Right atrium auricular region (tissue), 2 donors: ENCODE measurements at places on chromosomes 2 and 18.

DNA sequence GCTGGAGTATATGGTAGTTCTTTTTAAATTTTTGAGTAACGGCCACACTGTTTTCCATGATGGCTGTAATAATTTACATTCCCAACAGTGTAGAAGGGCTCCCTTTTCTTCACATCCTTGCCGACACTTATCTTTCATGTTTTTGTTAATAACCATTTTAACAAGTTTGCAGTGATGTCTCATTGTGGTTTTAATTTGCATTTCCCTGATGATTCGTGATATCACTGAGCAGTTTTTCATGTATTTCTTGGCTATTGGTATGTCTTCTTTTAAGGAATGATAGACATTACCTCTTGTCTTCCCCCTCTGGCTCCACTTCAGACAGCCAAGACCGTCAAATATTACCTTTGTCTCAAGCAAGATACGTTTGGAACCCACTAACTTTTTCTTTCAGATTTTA is 371.1 kb upstream of the NRP2 start:
- no peak for DNase-seq

GRCh38 chr18:77254711-77255405 is 5.2 kb downstream of the GALR1 start:
- no peak for DNase-seq

- no peak for DNase-seq
These were observed 137.2 kb upstream of the CXCR4 start for GRCh38 chr2:136255127-136255526.

GRCh38 chr18:40760251-40760650 is 1194.8 kb upstream of the PIK3C3 start:
- no peak for DNase-seq

DNA sequence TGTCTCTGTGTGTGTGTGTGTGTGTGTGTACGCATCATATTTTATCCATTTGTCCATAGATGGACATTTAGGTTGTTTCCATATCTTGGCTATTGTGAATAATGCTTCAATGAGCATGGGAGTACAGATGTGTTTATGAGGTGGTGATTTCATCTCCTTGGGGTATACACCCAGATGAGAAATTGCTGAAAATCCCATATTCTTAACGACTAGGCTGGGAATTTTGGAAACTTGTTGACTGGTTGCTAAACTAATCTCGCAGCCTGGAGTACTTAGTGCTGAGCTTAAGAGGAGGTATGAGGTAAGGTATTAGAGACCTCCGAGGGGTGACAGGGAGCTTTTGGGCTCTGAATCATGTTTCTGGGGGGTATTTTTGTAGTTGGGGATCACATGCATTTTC is 66.0 kb upstream of the SPRED2 start:
- no peak for DNase-seq

- DNase-seq, result no peak
These were observed 44.5 kb downstream of the LRATD1 start for GRCh38 chr2:14677039-14677438.

DNA sequence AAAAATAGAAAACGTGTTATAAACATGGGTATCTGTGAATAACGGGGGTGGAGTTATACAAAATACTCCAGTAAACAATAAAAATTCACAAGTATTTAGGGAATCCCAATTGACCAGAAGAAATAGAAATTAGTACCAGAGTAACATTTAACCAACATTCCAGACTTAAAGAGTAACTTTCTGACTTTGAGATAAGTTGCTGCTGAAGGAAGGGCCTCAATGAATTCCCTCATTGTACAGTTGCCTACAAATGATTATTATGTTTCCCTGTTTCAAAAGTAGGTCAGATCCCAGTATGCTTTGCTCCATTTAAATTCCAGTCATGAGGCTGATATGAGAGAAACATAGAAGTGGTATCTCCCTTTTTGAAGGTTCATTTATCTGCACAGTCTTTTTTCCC is 88.3 kb upstream of the KCNH7 start:
- no peak for DNase-seq

- no peak for DNase-seq
These were observed 129.6 kb downstream of the PID1 start for GRCh38 chr2:229141424-229142025.

GRCh38 chr2:2899826-2900225 is 477.8 kb downstream of the EIPR1 start:
- DNase-seq, result no peak

- DNase-seq, result no peak
These were observed 31.2 kb downstream of the MARCHF4 start for GRCh38 chr2:216341121-216341520.

- DNase-seq, result no peak
These were observed 247.0 kb upstream of the SYT4 start for GRCh38 chr18:43524260-43524659.

- no peak for DNase-seq
These were observed 17.9 kb downstream of the TMEM37 start for GRCh38 chr2:119449521-119449920.

DNA sequence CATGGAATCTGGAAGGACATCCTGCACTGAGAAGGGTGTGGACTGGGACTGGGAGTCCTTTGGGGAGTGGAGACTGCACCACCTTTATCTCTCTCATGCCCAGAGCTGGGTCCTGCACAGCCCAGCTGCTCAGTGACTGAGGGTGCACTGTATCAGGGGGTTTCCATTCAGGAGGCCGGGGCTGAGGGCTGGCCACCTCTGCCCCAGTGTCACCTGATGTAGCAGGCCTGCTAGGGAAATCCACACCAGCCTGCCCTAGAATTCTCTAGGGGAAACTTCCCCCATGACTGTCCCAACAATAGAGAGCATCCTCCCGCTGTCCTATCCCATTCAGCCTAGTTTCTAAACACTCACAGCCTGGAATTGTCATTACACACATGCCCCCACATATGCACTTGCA is 116.7 kb downstream of the CTIF start:
- DNase-seq, result no peak

DNA sequence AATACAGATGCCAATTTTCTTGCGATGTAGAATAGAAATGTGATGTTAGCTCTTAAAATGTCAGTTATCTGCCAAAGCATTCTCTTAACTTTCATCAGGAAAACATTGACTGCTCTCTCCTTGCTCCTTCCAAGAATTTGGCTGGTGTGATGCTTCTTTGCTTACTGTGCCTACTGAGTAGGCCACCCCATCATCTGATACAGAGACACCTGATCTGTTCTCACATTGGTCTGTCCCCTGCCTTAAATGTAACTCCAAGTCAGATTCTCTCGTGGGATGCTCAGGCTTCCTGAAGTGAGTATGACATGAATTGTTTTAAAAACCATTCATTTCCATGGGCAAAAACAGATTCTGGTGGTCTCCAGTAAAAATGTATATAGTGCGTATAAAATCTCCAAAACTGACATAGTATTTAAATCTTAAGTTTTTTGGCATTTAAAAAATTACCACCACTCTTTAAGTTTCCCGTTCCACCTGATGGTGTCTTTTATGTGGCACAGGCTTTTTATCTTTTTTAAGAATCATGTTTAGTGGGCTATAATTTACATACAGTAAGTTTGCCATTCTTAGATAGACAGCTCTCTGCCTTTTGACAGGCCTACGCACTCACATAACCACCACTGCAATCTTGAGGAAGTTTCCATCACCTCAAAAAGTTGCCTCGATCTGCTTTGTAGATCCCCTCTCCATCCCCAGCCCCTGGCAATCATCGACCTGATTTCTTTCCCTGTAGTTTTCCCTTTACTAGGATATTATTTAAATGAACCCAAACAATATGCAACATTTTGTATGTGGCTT is 36.6 kb downstream of the UBE2F start:
- DNase-seq, result no peak

GRCh38 chr2:6972067-6972710 is 55.0 kb downstream of the RNF144A start:
- DNase-seq, result peak; percentile 4

DNA sequence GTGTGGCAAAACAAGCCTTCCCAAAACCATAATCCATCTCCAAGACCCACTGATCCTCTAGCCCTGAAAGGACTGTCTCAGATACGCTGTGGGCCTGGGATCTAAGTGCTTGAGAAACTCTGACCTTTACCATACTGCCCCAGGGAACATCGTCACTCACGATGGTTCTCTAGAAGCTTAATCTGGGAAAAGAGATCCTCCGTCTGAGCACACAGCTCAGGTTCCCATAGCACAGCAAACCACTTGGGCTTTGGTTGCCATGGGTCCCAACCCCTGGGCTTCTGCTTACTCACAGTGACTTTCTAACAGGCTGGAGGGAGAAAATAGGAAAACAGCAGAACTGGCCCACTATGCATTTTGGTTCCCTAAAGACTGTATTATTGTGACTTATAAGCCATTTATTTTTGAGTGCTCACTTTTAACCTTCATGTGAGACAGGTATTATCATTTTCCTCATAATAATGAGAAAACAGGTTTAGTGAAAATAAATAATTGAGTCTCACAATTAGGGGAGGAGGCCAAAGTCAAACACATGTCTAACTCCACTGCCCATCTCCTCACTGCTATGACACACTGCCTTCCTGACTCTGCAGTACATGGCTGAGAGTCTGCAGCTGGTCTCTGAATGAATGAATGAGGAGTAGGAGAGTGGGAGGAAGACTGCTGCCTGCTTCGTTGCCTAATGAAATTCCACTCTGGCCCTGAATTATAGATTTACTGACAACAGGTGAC is 46.7 kb downstream of the REEP1 start:
- no peak for DNase-seq

GRCh38 chr18:60413944-60414547 is 41.5 kb upstream of the MC4R start:
- DNase-seq, result no peak

- no peak for DNase-seq
These were observed 244.1 kb downstream of the ICOS start for GRCh38 chr2:204180649-204181048.

GRCh38 chr2:44952143-44952805 is 10.8 kb downstream of the SIX3 start:
- DNase-seq, result no peak

- peak; percentile 36 for DNase-seq
These were observed 95.7 kb downstream of the MALT1 start for GRCh38 chr18:58766946-58767345.

- no peak for DNase-seq
These were observed 270.7 kb upstream of the HDAC4 start for GRCh38 chr2:239671471-239671870.

DNA sequence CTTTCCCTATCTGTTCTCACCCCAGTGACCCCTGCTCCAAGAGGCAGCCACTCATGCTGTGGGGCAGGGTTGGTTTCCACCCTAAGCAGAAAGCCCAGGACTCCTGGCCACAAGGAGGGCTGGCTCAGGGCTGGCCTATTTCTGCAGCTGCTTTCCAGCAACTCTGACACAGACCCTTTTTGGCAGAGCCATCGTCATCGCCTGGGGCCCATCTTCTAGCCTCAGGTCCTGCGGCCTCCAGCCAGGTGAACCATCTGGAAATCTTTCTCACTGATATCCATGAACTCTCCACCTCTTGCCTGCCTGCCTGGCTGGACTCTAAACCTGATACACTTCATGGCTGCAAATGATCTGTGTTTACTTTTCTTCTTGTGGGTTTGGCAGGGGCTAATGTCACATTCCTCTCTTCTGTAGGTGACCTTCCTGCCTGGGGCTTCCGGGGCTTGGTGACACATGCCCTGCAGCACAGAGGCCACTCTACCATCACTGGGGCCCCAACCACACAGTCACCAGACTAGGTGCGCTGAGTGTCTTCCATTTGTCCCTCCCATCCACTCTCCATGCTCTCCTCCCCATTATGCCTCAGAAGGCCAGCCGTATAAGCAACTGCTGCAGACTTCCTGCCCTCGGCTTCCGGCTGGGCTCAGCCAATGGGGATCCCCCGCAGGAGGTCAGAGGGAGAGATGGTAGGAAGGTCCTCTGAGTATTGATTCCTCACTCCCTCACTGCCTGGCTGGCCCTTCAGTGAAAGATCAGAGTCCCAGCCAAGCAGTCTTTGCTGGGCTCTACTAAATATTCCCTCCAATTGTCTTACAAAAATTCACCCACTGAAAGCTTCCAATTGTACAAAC is 9.7 kb upstream of the COPS8 start:
- no peak for DNase-seq

- DNase-seq, result no peak
These were observed 57.8 kb upstream of the SNTG2 start for GRCh38 chr2:892892-893291.

GRCh38 chr18:8797206-8797605 is 91.8 kb downstream of the MTCL1 start:
- DNase-seq, result no peak

DNA sequence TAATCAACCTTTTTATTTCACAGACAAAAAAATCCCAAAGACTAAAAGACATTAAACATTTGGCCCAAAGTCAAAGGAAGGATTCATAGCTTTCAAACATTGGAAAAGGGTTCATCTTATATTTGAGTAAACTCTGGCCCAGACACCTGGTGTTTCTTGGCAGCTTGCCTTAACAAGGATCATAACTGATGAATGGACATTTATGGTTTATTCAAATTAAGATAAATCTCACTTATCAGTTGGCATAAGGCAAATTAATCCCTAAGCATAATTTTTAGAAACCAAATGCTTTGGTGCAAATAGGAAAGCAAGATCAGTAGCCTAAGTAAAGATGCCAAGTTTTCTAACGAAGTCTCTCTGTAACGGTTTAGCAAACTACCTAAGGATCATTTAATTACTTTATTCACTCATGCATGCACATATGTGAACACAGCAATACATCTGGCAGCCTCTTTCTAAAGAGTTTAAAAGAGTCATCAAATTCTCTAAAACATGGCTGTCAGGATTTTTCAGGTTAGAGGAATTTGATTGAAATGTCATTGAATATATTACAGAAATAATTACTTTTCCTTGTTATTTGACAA is 323.4 kb upstream of the RBMS1 start:
- no peak for DNase-seq

DNA sequence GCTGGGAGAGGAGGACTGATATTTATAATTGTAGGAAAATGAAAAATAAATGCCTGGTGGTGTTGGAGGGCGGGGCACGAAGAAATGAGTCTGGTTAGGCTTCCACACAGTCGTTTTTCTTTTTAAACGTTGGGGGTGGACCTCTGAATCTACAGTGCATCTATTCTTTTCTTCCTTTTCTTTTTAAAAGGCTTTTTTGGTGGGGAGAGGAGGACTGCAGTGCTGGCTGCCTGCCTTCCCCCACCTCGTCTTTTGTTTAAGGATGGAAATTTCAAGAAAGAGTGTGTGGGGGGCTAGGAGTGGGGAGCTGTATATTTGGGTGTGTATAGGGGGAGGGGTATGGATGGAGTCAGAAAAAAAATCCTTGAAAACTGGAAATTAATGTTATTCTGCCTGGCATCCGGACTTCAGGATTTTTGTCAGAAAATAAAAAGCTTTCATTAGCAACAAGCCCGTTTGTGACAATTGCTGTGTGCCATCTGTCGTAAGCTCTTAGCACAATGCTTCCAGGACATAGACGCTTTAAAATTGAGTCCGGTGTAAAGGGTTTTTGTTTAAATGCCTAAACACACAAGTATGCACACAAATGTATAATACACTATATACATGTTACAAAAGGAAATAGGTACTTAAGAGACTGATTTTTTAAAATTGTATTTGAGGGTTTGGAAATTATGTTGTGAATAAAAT is 1.1 kb downstream of the MAP2 start:
- no peak for DNase-seq
